ENCODE measurements at places on chromosomes 7 and 10. TPM values are rescaled to one million over a fixed set of nuclear protein-coding genes. Genes with fewer than 3 reads are reported as not detected.

Gene TMEM178B
- 0.57 TPM for polyA plus RNA-seq

Gene NPSR1
- polyA plus RNA-seq, result 0.14 TPM

GRCh38 chr10:113504423-113504822, 48.4 kb upstream of the HABP2 start:
- DNase-seq, result no peak

DNA sequence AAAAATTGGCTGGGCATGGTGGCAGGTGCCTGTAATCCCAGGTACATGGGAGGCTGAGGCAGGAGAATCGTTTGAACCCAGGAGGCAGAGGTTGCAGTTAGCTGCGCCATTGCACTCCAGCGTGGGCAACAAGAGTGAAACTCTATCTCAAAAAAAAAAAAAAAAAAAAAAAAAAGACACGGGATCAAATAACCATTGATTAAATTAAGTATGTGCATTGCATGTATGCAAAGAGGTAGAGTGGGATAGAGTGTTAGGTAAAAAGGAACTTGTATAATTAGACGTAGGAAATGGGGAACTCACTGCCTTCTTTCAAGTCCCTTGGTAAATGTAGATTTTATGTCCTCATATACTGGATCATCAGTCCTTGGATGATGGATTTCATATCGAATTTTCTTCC, 13.1 kb downstream of the VCL start:
- DNase-seq, result no peak

- no peak for DNase-seq
Observed at GRCh38 chr10:127610816-127611215, 61.7 kb downstream of the NPS start.

- no peak for DNase-seq
Observed at GRCh38 chr10:1591045-1591444, 146.3 kb downstream of the ADARB2 start.

DNA sequence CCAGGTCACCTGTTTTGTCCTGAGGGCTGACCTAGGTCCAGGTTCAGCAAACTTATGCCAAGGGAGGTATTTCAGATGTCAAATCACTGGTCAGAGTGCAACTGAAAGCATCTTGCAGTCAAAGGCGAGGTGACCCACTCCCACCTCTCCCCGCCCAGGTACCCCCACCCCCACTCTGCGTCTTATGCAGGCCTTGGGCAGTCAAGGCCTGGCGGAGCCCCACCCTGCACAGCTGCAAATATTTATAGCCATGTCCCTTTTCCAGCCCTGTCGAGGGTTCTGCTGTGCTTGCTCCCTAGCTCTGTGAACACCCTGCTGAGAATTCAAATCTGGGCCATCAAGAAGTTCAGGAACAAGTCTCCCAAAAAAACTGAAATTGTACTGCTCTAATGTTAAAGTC, 40.6 kb upstream of the BMPR1A start:
- DNase-seq, result no peak

All from hindlimb muscle (tissue), 1 donor.